ENCODE measurements at places on chromosomes 4 and X.

- no peak for DNase-seq
These were observed 594.3 kb upstream of the ADGRL3 start for GRCh38 chr4:60605646-60606354.

DNA sequence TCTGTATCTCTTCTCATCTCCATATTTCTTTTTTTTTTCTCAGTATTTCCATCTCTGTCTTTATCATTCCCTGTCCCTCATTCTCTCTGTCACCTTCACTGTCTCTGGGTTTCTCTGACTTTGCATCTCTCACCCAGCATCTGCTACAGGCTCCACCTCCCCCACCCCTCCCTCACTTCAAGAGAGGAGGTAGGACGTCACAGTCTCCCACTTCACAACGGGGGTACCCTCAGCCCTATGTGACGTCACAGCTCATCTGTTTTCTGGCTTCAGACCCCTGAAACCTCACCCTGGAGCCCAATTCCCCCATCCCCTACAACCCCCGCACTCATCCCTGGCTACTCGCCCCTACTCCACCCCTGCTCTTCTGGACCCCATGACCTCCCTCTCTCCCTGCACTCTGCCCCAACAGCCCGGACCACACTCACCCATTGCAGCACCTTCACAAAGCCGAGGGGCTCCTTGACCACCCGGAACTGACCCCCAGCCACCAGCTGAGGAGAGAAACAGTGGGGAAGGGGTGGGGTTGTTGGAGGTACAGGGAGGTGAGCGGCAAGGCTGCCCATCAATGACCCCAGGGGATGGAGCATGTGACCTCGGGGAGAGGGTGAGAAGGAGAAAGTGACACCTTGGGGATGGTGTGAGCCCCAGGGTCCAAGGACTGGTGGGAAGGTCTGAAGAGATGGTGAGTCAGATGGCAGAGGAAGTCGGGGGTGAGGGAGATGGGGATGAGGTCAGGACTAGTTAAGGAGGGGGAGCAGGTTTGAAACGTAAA lies 1.3 kb downstream of the SYP start:
- DNase-seq: no peak

DNA sequence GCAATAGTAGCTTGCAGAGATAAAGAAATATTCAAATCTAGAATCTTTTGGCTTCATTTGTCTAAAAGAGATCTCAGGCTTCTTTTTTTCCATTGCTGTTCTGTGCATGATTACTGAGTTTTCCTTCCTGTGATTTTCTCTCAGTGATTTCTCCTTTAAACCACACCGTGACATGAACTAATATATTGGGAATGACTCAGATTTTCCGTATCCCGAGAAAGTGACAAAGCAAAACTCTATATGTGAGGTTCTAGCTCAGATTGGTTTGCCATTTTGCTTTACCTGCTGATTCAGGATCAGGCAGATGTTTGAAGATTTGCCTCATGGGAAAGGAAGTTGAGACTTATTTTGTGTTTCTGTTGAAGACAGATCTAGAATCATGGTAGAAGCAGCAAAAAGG lies 59.4 kb downstream of the MTHFD2L start:
- no peak for DNase-seq

DNA sequence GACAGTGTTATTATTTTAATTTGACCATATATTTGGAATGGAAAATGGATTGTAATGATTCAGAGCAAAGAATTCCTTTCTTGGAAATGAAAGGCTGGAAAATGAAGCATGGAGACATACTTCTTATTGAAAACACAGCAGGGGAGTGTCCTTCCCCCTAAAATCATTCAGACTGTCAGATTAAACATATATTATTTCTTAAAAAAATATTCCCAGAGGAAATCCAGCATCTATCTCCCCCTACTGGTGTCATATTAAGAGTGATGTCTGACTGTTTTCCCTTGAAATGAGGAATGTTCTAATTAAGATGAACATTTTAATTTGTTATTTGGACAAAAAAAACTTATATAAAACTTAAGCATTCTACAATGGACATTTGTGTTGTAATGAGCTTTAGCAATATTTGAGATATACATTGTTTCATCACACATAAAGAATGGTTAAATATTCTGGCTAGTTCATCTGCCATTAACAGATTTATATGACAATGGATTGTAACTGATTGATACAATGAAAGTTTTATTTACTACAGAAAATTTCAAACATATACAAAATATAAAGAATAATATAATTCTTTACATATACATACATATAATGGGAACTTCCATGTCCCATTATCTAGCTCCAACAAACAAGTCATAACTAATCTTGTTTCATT lies 264.6 kb downstream of the SPRY1 start:
- no peak for DNase-seq

- no peak for DNase-seq
These were observed 27.5 kb downstream of the POU3F4 start for GRCh38 chrX:83535417-83536196.

DNA sequence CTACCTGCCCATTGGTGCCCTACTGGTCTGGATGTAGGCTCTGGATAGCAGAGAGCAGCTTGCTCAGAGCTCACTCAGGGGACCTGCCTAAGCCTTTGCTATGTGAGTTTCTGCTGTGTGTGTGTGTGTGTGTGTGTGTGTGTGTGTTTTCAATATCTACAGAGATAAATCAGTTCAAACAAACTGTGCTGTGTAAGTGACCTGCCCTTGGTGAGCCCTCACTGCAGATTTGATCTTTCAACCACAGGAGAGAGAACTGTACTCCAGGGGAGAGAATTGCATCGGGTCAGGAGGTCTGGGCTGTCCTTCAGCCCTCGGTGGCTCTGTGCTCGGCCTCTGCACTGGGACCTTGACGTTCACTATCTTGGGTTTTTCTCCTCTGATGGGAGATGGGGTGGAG lies 35.0 kb upstream of the CDKN2AIP start:
- DNase-seq: no peak

GRCh38 chr4:163476761-163477438 lies 3.3 kb upstream of the TKTL2 start:
- no peak for DNase-seq

DNA sequence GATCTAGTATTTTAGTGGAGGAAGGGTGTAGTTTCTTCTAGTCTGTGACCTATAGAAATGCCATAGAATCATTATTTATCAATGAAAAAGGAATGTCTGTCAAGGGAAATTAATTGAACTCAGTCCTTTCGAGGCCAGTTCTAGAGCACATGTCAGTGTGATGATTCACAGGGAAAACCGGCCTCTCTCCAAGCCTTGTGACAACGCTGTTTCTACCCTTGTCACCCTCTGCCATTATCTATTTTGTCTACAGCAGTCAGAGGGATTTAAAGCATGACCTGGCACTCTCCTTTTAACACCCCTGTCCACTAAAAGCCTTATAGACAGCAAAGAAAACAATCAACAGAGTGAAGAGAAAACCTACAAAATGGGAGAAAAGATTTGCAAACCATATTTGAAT lies 119.8 kb downstream of the DRD5 start:
- DNase-seq: no peak

- DNase-seq: no peak
These were observed 531 bp upstream of the MANBA start for GRCh38 chr4:102761296-102761701.

DNA sequence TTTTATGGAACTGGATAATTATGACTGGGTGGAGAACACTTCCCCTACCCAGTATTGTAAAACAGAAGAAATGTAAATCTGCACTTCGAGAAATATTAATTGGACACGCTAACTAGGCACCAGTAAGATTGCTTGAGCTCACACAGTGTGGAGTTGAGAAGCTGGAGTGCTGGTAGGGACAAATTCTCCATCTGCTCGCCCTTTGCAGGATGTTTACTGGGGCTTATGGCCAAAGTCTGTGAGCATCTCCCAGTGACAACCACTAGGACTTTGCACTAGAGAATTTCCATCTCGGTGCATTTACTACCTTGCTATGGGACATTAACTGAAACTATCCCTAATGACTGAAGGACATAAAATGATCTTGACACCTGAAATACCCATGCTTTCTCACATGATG lies 33.7 kb upstream of the GPR34 start:
- no peak for DNase-seq

DNA sequence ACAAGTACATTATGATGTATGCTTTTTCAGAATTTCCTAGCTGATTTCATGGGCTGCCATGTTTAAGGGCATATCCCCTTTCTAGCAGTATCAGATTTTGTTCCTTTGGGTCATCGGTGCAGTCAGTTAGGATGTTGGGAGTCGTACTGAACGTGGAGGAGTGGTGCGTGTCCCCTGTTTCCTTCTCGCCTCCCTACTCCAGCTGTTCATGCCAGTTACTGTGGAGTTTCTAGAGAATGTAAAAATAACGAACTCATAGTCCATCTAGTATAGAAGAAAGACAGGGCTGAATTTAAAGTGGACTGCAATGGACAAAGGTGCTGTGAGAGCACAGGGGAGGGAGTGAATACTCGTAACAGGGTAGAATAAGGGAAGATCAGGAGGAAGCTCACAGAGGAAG lies 111.3 kb downstream of the CEP135 start:
- DNase-seq: no peak

GRCh38 chrX:15903186-15903681 lies 48.6 kb upstream of the AP1S2 start:
- DNase-seq: no peak
